PC-3 (cell line): ENCODE measurements at places on chromosomes 1 and 21. TPM values are rescaled to one million over a fixed set of nuclear protein-coding genes. Genes with fewer than 3 reads are reported as not detected.

DNA sequence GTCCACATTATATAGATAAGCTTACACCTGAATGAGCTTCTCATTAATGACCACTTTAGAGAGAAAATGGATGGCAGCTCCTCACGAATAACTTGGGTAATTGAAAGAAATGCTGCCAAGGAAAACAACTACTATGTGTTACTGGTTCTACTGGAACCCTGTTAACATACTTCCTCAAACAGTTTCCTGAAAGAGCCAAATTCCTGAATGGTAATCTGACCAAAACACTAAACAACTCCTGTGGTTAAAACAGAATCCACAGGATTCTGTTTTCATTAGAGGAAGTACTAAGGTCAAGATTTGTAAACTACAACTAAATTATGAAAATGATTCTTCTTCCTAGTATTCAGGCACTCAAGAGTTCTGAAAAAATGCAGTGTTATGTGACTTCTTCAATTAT lies 107.2 kb downstream of the DNM3 start:
- peak; percentile 48 for DNase-seq

DNA sequence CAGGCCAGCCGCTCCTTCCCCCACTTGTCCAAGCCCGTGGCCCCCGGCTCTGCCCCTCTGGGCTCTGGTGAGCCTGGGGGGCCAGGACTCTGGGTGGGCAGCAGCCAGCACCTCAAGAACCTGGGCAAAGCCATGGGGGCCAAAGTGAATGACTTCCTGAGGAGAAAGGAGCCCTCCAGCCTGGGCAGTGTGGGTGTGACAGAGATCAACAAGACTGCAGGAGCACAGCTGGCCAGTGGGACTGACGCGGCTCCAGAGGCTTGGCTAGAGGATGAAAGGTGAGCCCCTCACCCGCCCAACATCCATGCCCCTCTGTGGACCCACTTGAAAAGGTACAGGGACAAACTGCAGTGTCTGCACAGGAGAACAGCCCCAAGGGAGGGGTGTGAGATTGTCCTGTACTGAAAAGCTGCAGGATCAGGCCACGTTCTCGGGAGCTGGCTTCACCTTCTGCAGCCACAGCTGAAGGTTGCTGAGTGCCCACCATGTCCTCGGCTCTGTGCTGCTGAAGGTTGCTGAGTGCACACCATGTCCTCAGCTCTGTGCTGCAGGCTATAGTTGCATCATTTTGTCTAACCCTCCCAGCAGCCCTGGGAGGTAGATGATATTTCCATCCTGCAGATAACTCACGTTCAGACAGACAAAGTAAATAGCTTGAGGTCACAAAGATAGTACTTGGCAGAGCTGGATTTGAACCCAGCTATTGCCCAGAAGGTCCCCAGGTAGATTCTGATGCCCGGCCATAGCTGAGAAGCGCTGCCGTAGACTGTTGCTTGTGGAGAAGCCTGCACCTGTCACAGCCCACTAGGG lies 618 bp downstream of the C1orf226 start:
- DNase-seq, result no peak

- DNase-seq, result no peak
Observed at GRCh38 chr1:243301059-243301458, 45.2 kb downstream of the SDCCAG8 start.

The OLIG2 gene
- total RNA-seq, result not detected in 2 replicates

The LYPD8 gene
- not detected in 2 replicates for total RNA-seq
